ENCODE measurements at places on chromosomes 4 and X. TPM values are rescaled to one million over a fixed set of nuclear protein-coding genes. Genes with fewer than 3 reads are reported as not detected.

TEC gene
- total RNA-seq = 0.51 TPM

FMR1NB gene
- total RNA-seq = not detected

GYG2 gene
- 0.05 TPM for total RNA-seq

MAGEC3 gene
- total RNA-seq = not detected

MAGEC2 gene
- not detected for total RNA-seq

ADGRG2 gene
- total RNA-seq = 0.09 TPM

DMD gene
- 5.1 TPM for total RNA-seq

MAGEA4 gene
- not detected for total RNA-seq

PIM2 gene
- 7.5 TPM for total RNA-seq

SLC9A7 gene
- total RNA-seq = 7.2 TPM

FRMPD4 gene
- total RNA-seq = not detected

LONRF3 gene
- not detected for total RNA-seq

ZCCHC18 gene
- total RNA-seq = not detected

GLRA2 gene
- total RNA-seq = not detected

NHSL2 gene
- 0.07 TPM for total RNA-seq

NEXMIF gene
- total RNA-seq = not detected

TKTL1 gene
- not detected for total RNA-seq

PAGE2 gene
- not detected for total RNA-seq

Measured in airway epithelial cell (primary cell).